ENCODE measurements at places on chromosomes 6 and 20.

DNA sequence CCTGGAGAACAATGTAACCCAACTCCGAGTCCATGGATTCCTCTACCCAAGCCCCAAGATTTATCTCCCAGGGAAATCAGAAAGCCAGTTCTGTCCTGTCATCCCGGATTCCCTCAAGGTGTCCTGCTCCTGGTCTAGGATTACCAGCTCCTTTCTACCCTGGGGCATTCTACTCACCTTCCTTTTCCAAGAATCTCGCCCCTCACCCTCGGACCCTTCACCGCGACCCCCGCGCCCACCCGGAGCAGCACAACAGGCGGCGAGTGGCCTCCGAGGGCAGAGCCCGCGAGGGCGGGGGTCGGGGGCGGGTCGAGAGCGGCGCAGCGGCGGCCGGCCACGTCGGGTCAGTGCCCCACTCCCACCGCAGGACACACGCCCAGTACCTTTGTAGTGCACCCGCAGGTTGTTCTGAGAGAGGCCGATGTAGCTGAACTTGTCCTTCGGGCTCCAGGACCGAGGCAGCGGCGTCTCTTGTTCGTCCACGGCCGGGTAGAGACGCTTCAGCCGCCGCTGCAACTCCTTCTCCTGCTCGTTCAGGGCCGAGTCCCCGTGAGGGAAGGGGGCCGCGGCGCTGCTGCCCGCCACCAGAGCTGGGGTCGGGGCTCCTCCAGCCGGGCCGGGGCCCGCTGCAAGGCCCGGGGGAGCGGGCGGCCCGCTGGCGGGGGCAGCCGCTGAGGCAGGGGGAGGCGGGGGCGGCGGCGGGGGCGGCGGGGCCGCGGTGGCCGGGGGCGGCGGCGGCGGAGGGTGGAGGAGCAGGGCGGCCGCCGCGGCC is 897 bp downstream of the RANBP9 start:
- DNase-seq, result no peak

- DNase-seq, result no peak
Observed at GRCh38 chr6:84035484-84035883, 1.9 kb downstream of the MRAP2 start.

- DNase-seq, result no peak
Observed at GRCh38 chr6:138795809-138796603, at the start of gene ECT2L. ECT2L (plus strand) TSS chr6:138796087; CDS start chr6:138813275, 17,188 bp downstream.

DNA sequence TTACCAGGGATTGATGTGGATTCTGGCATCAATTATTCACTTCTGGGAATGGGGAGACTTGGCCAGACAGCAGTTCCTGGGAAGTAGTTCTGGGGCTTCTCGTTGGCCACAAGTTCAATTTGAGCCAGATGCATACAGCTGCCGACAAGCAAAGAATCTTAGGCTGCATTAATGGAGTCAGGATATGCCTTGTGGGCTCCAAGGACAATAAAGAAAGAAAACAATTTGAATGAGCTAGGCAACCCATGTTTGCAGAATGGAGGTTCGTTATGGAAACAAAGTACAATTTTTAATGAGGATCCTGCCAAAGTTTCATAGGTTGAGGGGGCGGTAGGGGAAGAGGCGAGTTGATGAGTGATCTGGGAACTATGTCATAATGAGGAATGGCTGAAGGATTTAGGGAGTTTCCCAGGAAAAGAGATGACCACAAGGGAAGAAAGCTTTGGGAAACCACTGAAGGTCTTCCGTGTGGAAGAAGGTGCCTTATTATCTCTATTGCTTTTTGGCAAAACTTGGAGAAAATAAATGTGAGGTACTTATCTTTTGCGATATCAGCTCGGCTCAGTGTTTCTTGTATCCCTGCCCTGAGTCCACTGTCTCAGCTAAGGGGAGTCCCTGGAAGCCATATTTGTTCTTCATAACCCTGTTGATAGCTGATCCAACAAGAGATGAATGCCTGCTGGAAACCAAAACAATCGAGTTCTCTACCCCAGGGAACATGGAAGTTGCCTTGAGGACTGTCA is 181.0 kb upstream of the ZNF217 start:
- DNase-seq, result no peak

DNA sequence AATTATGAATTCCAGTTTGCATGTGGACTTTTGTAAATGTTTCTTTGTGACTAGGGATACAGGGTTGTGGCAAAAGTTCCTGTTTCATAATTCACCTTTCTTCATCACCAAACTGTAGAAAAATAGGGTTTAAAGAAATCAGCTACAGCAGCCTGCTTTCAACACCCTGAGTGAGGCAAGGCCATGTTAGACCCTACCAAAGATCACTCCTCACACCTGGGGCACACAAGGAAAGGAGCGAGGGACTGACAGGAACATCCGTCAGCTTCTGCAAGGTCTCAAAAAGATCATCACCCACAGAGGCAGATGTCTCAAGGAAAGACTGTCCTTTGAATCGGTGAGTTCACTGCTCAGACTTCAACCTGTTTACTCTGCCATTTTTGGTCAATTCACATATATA is 10.5 kb upstream of the STX11 start:
- DNase-seq, result no peak

DNA sequence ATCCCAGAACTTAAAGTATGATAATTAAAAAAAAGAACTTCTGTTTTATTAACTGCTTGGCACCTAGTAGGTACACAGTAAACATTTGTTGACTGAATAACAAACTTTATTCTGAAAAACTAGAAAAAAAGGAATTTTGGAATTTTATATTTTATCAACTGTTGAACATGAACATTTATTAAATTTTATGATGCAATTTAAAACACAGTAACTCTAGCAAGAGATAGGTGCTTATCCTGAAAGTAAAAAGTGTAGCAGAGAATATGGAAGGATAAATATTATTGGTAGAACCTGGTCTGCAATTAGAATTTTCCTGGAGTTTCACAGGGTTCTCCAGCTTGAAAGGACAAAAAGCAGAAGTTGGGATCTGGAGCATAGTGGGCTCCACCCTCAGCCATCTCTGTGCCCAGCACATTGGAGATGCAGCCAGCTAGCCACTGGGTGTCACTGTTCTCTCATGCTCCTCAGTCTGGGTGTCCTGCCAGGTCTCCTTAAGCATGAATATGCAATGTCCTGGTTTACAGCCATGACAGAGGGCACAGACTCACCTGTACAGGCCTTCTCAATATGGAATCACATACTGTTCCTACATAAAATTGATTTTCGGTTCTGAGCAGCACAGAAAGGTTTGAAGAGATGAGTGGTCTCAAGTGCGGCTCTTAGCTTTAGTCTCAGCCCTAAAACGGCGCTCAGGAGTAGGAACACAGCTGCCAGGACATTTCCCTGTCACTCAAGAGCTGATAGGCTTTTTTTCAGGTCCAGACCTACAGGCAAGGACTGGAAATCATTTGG is 31.7 kb upstream of the IL20RA start:
- no peak for DNase-seq

Data from cortex of kidney (tissue), 1 donor.